ENCODE measurements at places on chromosomes 5 and 9.

DNA sequence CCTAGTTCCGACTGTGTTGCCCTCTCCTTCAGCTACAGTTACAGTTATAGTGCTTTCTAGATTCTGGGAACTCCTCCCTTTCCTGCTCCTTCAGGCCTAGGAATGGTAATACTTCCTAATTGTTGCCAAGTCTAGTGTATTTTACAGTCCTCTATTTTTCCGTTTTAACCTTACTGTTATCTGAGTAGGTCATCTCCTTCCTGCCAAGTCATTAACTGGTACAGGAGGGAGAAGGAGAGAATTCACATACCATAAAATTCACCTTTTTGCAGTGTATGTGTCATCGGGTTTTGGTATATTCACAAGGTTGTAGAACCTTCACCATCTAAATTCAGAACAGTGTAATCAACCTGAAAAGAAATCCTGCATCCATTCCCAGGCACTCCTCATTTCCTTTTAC, 335.4 kb upstream of the MEF2C start:
- no peak for DNase-seq

DNA sequence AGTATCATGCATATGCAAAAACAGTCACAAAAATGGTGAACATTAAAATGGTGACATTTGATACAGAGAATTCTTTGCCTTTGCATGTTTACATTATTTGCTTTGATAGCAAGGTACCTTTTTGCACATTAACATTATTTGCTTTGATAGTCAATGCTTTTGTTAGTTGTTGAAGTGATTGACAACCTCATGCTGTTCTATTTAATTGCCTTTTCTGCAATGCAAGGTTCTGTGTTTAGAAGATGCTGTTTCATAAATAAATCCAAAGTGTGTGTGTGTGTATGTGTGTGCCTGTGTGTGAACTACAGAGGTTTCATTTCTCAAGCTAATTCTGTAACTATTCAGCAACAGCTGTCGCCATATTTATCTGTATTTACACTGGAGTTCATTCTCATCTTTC, 668.7 kb downstream of the NR2F1-AS1 start:
- DNase-seq: no peak

DNA sequence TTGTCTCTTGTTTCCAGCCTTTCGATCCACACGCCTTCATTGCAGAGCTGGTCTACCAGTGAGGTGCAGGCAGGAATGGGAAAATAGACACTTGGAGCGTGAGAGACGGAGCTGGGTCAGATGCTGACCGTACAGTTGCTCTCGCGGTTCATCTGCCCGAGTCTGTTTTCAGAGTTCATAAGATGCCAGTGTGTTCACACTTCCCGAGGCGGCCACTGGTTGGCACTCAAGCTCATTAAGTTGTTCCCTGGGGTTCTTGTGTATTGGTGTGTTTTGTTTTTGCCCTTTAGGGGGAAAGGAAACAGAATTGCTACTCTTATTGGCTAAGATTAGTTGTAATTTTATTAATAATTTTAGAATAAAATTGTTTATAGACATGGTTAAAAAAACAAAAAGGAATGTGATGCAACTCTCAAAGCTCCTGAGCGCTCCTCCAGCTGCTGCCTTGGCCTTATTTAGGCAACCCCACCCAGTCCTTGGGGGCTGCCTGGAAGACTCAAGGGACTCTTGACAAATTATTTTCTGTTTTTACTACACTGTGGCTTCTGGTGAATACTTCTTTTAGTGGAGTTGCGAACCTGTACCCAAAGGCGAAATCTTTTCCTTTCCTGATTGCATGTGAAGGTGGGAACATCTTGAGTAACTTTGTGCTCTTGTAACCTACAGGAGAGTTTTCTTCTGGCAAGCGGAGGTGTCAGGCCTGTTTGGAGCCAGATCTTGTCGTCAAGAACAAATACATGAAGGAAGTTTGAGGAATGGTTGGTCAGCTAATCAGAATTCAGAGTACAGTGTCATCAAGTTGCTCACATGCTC, 146.1 kb downstream of the MAST4 start:
- DNase-seq: peak; percentile 16

DNA sequence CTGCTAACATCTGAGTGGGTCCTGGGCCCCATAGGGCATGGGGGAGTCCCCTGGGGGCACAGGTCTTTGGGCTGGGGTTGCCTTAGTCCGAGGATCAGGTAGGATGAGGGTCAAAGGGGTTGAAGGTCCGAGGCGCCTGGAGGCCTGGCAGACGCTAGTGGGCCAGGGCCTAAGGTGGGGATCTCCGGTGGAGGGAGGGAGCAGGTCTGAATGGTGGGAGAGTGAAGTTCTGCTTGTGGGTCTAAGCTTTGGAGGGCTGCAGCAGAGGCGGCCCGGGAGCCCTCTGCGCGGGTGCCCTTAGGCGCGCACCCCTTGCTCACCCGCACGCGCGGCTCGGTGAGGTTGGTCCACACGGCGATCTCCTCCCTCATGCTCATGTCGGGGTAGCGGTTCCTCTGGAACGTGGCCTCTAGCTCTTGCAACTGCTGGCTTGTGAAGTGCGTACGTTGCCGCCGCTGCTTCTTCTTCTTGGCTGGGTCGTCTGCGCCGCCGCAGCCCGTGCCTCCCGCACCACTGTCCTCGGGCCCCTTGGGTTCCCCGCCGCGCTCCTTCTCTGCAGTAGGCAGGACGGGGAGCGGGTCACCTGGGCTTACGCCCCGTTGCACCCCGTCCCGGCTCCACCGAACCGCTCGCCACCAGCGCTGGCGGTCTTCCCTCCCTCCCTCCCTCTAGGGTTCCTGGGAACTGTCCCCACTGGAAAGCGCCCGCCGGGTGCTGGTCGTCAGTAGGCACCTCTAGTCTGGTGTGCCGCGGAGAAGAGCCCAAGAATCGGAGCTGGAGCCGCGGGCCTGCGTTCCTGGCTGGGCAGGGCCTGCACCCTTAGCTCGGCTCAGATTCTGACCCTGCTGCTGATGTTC, 2.8 kb downstream of the PITX1 start:
- DNase-seq: peak; percentile 53

- DNase-seq: no peak
Observed at GRCh38 chr9:69173497-69173890, 583 bp upstream of the TJP2 start.

DNA sequence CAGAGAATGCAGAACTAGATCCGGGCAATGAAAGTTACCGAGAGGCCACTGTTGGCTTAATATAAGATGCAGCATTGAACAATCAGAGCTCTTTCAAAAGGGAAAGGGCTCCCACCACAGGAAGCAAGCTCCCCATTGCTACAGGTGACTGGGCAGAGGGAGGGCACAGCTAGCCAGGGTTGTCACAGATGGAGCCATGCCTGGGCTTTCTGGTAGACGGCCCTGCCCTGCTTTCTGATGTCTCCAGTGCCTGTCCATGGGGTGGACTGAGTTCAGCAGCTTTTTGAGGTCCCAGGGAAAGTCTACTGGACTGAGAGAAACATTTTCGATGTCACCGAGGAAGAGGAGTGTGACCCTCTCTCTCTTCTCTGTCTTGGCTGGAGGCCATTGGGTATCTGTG, 14.1 kb downstream of the RGS3 start:
- DNase-seq: no peak

DNA sequence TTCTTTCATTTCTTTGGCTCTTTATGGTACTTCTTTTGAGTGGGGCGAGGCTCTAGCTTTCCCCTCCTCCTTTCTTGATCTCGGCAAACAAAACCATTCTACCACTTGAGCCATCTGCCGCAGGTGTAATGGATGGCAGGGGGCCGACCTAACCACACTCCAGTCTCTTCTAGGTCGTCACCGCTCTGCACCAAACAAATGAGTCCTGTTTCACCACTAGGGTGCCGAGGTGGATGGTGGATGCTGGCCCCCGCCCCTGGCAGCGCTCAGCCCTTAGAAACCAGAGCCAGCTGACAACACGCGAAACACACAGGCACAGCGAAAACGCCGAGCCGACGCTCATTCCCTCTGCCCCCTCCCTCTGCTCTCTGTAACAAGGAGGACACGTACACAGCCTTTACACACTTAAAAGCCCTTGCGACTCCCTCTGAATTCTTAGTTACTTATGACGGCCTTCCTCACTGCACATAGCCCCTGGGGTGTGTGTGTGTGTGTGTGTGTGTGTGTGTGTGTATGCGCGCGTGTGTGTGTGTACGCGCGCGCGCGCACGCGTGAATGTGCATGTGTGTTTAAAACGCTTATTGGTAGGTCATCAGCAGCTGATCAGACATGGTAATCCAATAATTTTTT, 199.4 kb downstream of the MEF2C start:
- DNase-seq: no peak

DNA sequence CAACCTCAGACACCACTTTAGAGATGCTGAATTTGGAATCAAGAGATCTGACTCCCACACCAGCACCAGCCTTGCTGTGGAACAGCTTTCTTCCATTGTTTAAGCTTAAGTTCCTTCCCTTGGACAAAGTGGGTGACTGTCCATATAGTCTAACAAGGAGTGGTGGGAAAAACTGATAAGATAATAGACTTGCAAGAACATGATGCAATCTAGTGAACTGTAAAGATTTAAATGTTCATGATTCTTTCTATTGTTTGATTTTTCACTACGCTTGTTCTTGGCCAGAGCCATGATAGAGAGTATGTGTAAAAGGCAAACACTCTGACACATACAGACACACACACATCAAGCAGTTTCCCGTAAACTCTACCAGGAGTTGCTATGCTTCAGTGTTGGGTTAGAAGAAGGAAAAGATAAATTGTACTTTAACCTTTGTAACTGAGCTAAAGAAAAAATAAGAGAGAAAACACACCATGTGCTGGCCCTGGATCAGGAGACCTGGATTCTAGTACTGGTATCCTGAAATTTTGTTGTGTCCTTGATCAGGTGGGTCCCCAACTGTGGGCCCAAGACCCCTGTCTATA, 94.3 kb downstream of the PAPPA start:
- no peak for DNase-seq

- no peak for DNase-seq
Observed at GRCh38 chr5:73388306-73388684, 60.3 kb downstream of the FOXD1 start.

DNA sequence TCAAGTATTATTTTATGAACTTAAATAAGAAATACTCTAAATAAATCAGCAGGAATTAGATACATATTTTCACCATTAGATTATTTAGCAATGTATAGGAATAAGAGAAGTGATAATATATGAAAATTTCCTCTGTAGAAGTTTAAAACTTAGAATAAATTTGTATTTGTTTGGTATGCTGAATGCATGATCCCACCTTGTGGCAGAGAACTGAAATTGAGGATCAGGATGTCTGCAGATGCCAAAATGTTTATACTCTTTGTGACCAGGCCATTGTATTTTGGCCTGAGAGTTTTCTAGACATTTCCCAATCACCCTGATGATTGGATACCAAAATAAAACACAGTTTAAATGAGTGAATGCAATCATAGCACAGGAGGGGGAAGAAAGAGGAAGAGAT, 6.3 kb downstream of the TYRP1 start:
- DNase-seq: peak; percentile 29

DNA sequence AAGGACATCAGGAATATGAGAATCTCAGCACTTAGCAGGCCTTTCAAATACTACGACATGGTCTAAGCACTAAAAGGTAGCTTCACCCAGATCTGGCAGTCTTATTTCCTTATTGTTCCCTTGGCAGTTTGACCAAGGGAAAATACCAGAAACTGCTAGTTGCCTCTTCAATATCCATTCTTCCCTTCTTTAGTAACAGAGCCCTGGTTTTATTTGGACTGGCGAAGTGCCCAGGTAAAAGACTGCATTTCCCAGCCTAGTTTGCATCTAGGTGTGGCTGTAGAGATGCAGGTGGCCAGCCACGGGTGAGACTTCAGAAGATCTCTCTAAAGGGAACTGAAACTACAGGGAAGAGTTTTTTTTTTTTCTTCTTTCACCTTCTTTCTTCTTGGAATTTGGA, 21.6 kb downstream of the DMRT2 start:
- no peak for DNase-seq

DNA sequence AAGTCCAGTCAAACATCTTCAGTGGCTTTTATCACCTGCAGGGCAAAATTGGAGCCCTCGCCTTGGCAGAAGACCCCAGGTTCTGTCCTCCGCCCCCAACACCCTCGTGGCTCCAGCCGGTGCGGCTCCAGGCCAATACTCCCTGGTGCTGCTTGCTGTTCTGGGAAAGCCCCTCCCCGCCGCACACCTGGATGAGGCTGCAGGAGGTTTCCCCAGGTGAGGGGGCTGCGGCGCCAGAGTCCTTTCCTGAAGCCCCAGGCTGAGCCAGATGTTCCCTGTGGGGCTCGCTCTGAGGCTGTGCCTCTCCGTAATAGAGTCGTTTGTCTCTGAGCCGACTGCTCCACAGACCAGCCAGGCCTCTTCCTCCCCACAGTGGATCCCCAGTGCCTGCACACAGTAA, 375.4 kb upstream of the IRX1 start:
- no peak for DNase-seq

GRCh38 chr5:149038336-149039080, 24.4 kb downstream of the SH3TC2 start:
- no peak for DNase-seq

- no peak for DNase-seq
Observed at GRCh38 chr5:112445626-112446350, 26.7 kb upstream of the EPB41L4A start.

DNA sequence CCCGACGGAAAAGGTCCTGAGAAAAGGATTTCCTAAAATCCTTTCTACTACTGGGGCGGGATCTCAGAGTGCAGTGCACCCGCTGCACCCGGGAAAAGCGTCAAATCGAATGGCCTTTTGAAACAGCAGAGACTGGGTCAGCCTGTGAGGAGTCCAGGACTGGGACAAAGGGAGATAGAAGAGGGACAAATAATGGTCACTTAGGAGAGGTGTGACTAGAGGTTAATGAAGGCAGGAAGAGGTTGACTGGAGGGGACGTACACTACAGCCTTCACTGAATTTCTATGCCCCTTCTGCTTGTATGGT, 1.5 kb downstream of the PLPPR1 start:
- no peak for DNase-seq

DNA sequence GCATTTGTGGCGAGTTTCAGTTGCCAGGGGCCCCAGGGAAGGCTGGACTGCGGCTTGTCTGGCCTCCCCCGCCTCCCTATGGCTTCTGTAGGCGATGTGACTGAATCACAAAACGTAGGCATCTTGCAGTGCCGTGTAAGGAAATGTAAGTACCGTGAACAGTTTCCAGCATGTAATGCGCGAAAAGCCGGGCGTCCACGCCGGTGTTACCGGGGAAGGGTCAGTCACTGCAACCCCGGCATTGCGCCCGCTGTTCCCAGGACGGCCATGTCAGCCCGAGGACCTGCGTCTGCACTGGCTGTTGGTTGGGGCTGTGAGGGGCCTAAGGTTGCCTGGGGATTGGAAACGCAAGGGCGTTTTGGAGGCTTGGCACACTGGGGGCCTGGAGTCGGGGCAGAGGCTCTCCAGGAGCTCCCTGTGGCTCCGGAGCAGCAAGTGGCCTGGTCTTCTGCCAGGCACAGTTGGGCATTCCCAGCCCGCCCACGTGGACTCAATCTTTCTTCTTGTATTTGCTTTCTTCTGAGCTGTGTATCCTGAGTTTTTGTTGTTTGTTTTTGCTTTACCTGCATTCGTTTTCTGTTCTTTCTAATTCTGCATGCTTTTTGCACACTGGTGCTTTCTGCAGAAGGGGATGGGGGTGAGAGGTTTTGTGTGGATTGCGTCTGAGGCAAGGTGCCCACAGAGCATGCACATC, 36.9 kb upstream of the PLEKHG4B start:
- DNase-seq: no peak

Measured in RKO (cell line).